ENCODE measurements at places on chromosomes 12 and 14. TPM values are rescaled to one million over a fixed set of nuclear protein-coding genes. Genes with fewer than 3 reads are reported as not detected.

Gene KRT8
- 57.0 TPM for total RNA-seq

Gene FAM181A
- not detected for total RNA-seq

Gene MGST1
- total RNA-seq = 92.8 TPM

Gene STXBP6
- total RNA-seq = 4.7 TPM

Gene STAB2
- total RNA-seq = not detected

Gene LIN7A
- total RNA-seq = 10.4 TPM

Gene FAM186B
- total RNA-seq = under 0.01 TPM

Gene BDKRB1
- total RNA-seq = 15.1 TPM

Gene EXOC3L4
- total RNA-seq = under 0.01 TPM

Gene DGKA
- total RNA-seq = 34.8 TPM

Measured in fibroblast of villous mesenchyme (primary cell).